Placental epithelial cell (primary cell): ENCODE measurements at places on chromosomes 3 and 15. TPM values are rescaled to one million over a fixed set of nuclear protein-coding genes. Genes with fewer than 3 reads are reported as not detected.

Gene UBA7
- 0.76 and 2.7 TPM in 2 replicates for total RNA-seq

Gene ITPKA
- under 0.01 TPM in 1 of 2 replicates, not detected in the other for total RNA-seq

Gene RGMA
- total RNA-seq: 0.11 and 0.39 TPM in 2 replicates

Gene PRC1
- total RNA-seq: 18.5 and 37.0 TPM in 2 replicates

Gene LNP1
- 6.0 and 10.6 TPM in 2 replicates for total RNA-seq

Gene GOLGA6A
- 0.39 and 0.54 TPM in 2 replicates for total RNA-seq

Gene CHRFAM7A
- total RNA-seq: 1.2 TPM in 1 of 2 replicates, not detected in the other

Gene CIB2
- total RNA-seq: 22.4 and 23.6 TPM in 2 replicates

Gene NDN
- 30.2 and 42.9 TPM in 2 replicates for total RNA-seq

Gene RTP3
- total RNA-seq: not detected in 2 replicates

Gene CLDN16
- total RNA-seq: not detected in 2 replicates

Gene IGF2BP2
- total RNA-seq: 78.2 and 118 TPM in 2 replicates

Gene FRMD4B
- 0.65 and 2.0 TPM in 2 replicates for total RNA-seq

Gene STRA6
- total RNA-seq: 15.7 and 85.2 TPM in 2 replicates

Gene DPPA4
- total RNA-seq: not detected in 2 replicates

Gene CCR8
- total RNA-seq: not detected in 2 replicates

Gene RPL35A
- 371 and 699 TPM in 2 replicates for total RNA-seq

Gene EPHA6
- total RNA-seq: not detected in 2 replicates

Gene BCL2A1
- total RNA-seq: not detected in 2 replicates

Gene CATSPER2
- 0.43 and 1.6 TPM in 2 replicates for total RNA-seq

Gene ARPP21
- under 0.01 and 0.22 TPM in 2 replicates for total RNA-seq

Gene ISLR
- 0.39 TPM in 1 of 2 replicates, not detected in the other for total RNA-seq

Gene ARNT2
- total RNA-seq: 0.22 and 1.2 TPM in 2 replicates

Gene DYNC1LI1
- total RNA-seq: 18.1 and 31.2 TPM in 2 replicates

Gene CCNDBP1
- total RNA-seq: 47.1 and 68.4 TPM in 2 replicates

Gene TPRG1
- total RNA-seq: 0.43 and 2.0 TPM in 2 replicates

Gene IMPG2
- 0.22 and 1.2 TPM in 2 replicates for total RNA-seq

Gene TRH
- not detected in 2 replicates for total RNA-seq

Gene MOBP
- total RNA-seq: 0.76 TPM in 1 of 2 replicates, not detected in the other

Gene PCSK6
- 2.4 and 5.5 TPM in 2 replicates for total RNA-seq

Gene LRRK1
- 11.1 and 11.8 TPM in 2 replicates for total RNA-seq

Gene MYH15
- total RNA-seq: 0.39 and 4.1 TPM in 2 replicates

Gene UBAP1L
- 2.1 and 4.3 TPM in 2 replicates for total RNA-seq

Gene GOLGA8J
- not detected in 2 replicates for total RNA-seq

Gene SLC22A14
- total RNA-seq: 1.3 and 1.6 TPM in 2 replicates

Gene FBXO40
- not detected in 2 replicates for total RNA-seq

Gene ROBO2
- total RNA-seq: under 0.01 and 0.33 TPM in 2 replicates

Gene GUCA1C
- total RNA-seq: not detected in 2 replicates

Gene GOLGA6L7
- not detected in 2 replicates for total RNA-seq

Gene PLA2G4E
- not detected in 2 replicates for total RNA-seq

Gene GATA2
- total RNA-seq: 9.4 and 19.5 TPM in 2 replicates

Gene SH2D7
- not detected in 2 replicates for total RNA-seq

Gene IP6K2
- total RNA-seq: 69.5 and 105 TPM in 2 replicates

Gene ETFA
- 90.7 TPM in 2 replicates for total RNA-seq

Gene RPL29
- 1,027 and 1,065 TPM in 2 replicates for total RNA-seq

Gene GATM
- total RNA-seq: 0.54 and 0.79 TPM in 2 replicates

Gene B2M
- total RNA-seq: 690 and 982 TPM in 2 replicates

Gene SKIL
- 66.0 and 71.8 TPM in 2 replicates for total RNA-seq

Gene DUOX1
- 7.5 and 11.0 TPM in 2 replicates for total RNA-seq

Gene TMEM212
- 0.22 TPM in 1 of 2 replicates, not detected in the other for total RNA-seq

Gene C3orf85
- total RNA-seq: not detected in 2 replicates
